Stimulated activated naive B cell treated with anti-CD40 and anti-IgM and Interleukin-4, amounts not matched to agents 10 μg/mL and 1 μg/mL and 100 μg/mL, for 72 hours (primary cell): ENCODE measurements at places on chromosomes 13 and 19.

GRCh38 chr13:32314271-32315237 is 609 bp downstream of the ZAR1L start:
- peak; percentile 42 for DNase-seq

- no peak for DNase-seq
Measured at GRCh38 chr19:40704491-40705361, 12.0 kb downstream of the COQ8B start.

GRCh38 chr19:49359851-49360820 is 2.1 kb downstream of the TEAD2 start:
- no peak for DNase-seq

DNA sequence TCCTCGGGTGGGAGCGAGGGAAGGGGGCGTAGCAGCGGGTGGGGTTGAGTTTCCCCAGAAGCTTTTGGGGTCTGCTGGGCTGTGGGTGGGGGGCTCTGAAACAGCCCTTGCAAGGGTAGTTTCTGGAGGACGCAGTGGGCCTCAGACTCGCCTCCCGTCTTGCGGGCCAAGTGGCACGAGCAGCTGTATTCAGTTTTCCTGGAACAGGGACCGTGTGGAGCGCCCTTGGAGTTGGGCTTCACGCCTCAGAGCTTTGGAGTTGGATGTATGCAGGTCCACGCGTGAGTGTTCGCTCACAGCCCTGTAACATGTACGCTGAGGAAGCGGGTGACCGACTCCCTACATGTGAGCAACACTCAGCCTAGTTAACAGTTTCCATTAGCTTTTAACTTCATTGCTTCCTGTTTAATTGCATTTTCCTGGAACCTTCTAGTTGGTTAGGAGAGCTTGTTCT is 603 bp downstream of the TM9SF2 start:
- no peak for DNase-seq

DNA sequence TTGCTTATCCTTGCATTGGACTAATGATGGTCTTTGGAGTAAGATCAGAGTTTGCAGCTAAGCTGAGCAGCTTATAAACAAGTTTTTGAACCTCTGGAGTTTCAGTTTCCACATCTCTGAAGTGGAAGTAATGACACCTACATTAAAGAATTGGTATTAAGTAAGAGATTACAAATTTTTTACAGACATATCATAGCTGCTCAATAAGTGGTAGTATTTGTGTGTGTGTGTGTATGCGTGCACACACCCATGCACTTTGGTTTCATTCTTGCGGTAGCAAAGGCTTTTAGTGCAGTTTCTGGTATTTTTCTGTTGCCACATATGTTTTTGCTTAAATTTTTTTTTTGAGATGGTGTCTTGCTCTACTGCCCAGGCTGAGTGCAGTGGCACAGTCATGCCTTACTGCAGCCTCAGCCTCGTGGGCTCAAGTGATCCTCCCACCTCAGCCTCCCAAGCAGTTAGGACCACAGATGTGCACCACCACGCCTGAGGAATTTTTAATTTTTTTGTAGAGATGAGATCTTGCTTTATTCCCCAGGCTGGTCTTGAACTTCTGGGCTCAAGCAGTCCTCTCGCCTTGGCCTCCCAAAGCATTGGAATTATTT is 4.5 kb downstream of the NAA16 start:
- no peak for DNase-seq

GRCh38 chr19:8893419-8893818 is 61.2 kb downstream of the MBD3L1 start:
- no peak for DNase-seq

- no peak for DNase-seq
Measured at GRCh38 chr19:34471906-34472700, 9.5 kb upstream of the WTIP start.

DNA sequence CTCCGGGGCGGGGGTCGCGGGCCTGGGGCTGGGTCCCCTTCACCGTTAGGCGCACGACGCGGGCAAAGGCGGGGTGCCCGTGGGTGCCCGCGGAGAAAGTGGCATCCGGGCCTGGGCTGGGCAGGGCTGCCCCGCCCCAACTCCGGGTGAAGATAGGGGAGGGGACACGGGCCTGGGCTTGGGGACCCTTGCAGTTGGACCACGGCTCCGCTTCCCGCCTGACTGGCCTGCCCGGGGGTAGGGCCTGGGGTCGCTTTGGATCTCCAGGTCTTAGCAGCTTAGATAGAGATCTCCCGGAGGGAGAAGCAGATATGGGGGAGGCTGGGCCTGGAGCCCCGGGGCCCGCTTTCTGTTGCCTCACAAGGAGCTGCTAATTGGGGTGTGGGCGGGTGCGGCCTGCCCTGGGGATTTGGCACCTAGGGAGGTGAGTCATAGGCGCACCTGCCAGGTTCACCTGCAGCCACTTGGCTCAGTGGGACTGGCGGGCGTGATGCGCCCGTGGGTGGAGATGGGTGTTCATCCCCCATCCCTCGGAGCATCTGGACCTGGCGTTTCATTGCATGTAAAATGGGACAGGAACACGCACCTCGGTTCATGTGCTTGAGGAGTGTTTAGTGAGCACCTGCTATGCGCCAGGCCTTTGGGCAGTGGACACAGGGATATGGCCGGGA is 585 bp downstream of the MAP1S start:
- peak; percentile 18 for DNase-seq

DNA sequence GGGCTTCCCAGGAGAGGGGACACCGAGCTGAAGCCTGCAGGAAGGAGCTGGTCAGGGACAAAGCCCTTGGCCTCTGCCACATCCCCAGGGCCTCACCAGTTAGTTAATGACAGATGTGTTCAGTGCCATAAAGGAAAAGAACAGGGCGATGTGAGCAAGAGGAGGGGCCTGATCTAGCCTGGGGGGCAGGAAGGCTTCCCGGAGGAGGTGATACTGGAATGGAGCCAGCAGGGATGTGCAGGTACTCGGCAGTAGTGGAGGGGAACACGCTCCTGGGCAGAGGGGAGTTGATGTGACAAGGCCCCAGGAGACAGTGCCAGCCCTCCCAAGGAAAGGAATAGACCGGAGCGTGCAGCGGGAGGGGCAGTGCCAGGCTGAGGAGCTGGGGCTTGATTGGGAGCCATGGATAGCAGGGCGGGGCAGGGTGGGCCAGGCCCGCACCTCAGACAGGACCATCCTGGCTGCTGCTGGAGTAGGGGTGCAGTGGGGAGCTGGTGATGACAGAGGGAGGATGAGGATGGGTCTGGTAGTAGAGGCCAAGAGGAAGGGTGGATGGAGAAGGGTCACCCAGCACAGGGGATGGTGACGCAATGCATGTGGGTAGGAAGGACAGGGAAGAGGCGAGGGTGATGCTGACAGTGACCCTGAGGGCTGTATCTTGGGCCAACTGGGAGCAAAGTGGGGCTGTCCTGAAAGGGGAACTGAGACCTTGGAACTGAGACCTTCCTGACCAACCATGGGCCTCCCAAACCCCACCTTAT is 4.1 kb downstream of the C19orf33 start:
- no peak for DNase-seq

- peak; percentile 42 for DNase-seq
Measured at GRCh38 chr19:12202250-12202649, 39.4 kb downstream of the ZNF136 start.

DNA sequence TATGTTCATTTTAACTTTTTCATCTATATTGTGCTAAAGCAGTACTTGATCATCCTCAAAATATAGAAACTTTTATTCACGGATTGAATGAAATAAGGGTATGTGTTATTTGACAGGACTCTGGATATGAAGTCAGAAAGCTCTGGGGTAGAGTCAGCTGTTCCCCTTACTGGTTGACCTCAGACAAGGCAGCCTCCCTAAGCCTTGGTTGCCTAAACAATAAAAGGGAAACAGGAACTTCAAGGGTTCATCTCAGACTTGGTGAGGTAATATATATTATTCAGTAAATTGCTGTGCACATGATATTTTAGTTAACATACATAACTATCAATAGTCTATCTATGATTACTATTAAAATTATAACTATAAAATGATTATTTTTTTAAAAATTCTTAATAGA is 13.6 kb downstream of the POLR1D start:
- no peak for DNase-seq

DNA sequence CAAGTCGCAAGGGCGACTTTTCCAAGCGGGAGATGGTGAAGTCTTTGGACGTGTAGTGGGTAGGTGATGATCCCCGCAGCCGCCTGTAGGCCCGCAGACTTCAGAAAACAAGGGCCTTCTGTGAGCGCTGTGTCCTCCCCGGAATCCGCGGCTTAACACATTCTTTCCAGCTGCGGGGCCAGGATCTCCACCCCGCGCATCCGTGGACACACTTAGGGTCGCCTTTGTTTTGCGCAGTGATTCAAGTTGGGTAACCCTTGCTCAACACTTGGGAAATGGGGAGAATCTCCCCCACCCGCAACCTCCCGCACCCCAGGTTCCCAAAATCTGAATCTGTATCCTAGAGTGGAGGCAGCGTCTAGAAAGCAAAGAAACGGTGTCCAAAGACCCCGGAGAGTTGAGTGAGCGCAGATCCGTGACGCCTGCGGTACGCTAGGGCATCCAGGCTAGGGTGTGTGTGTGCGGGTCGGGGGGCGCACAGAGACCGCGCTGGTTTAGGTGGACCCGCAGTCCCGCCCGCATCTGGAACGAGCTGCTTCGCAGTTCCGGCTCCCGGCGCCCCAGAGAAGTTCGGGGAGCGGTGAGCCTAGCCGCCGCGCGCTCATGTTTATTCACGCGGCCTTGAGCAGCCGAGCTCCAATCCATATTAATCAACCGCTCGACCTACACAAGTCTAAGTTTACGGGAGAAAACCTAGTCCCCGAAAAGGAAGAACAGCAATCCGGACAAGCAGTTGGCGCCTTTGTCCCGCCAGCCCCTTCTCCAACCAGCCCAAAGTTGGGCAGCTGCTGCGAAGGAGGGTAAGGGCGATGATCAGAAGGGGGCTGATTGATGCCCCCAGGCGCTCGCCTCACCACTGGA is 9.9 kb downstream of the SOX21 start:
- DNase-seq, result no peak

GRCh38 chr19:18345296-18345695 is 4.9 kb downstream of the PGPEP1 start:
- no peak for DNase-seq

GRCh38 chr13:110262508-110263291 is 44.3 kb downstream of the COL4A1 start:
- no peak for DNase-seq

- no peak for DNase-seq
Measured at GRCh38 chr13:64007339-64007738, 2591.7 kb upstream of the PCDH20 start.

DNA sequence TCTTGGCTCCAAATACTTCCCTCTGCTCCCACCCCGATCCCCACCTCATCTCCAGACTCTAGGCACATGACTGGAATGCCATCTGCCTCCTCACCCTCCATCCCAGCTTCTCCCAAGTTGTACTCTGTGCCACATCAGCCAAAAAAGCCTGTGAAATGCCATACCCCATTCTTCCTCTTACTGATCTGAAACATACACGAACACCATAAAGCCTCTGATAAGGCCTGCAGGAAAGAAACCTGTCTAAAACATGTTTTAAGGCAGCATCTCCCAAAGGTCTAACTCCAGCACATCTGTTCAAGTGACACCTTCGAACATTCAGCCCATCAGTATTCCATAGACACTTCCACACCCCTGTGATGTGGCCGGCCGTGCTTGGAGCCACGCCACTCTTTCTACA is 5.6 kb downstream of the GRIK5 start:
- DNase-seq, result no peak
